Esophagus muscularis mucosa (tissue), 4 donors: ENCODE measurements at places on chromosomes 7 and 10.

DNA sequence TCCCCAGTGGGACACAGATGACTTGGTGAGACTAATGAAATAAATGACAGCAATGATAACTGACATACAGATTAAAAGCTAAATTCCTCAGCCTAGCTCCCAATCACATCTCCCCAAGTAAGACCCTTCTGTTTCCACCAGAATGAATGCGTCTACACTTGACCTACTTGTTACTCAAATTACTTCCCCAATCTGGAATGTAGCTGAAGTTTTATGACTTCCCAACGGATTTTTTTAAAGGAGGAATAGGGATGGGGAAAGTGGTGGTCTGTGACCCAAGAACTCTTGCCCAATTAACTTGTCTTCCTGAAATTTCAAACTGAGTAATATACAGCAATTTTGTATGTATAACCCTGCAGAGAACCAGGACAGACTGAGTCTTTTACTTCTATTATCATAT is 9.1 kb downstream of the H2AZ2 start:
- H3K4me3 ChIP-seq, result no peak overlapping the region
- H3K27ac ChIP-seq, result no peak overlapping the region
- H3K36me3 ChIP-seq, result peaks cover 76% of the 10 kb centered on the region
- no peak for DNase-seq
- H3K27me3 ChIP-seq, result no peaks in the 10 kb centered on the region

DNA sequence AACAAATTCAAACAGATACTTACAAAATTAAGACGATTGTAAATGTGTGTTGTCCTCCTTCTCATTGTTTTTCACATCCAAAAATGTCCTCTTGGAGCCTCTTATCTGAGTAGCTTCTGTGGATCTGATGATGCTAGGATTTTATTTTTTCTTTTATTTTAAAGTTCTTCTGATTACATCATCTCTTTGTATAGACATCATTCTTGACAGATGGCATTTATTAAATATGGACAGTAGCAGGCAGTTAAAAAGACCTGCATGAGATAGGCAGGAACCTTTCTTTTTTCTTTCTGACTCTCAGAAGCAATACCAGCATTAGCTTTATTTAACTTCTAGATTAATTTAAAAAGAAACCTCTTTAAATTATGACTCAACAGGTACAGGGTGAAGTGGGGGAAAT is at the start of gene RPA3:
Gene RPA3, minus strand, starts transcription at position 116 of the 400 bp plus-strand sequence. CDS start 78,189 bp downstream, outside the sequence.
- no peak for DNase-seq
- no peak within 1 kb of the TSS for H3K27ac ChIP-seq
- no peaks in the 10 kb centered on the region for H3K27me3 ChIP-seq

DNA sequence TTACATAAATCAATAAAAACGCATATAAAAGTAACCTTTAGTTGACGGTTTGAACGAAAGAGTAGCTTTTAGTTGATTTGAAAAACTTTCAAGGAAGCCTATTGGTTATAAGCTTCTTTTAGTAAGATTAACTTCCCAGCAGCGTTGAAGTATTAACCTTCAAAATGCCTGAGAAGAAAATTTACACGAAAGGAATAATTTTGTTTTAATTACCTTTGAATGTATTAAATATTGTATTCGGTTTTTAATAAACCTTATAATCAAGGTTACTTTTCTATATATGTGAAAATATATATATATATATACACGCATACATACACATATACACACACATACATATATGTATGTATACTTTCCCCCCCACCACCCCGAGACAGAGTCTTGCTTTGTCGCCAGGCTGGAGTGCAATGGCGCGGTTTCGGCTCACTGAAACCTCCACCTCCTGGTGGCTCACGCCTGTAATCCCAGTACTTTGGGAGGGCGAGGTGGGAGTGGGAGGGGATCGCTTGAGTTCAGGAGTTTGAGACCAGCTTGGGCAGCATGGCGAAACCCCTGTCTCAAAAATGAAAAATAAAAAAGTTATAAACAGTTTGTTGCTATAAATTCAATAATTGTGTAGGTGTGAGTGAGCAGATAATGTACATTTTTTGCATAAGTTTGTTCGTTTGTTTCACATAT is 57.6 kb upstream of the EZH2 start:
- H3K27ac ChIP-seq, result peak overlapping the region; percentile 88
- H3K27me3 ChIP-seq, result no peaks in the 10 kb centered on the region
- DNase-seq, result no peak
- H3K4me1 ChIP-seq, result peaks cover 5% of the 10 kb centered on the region
- H3K36me3 ChIP-seq, result no peaks in the 10 kb centered on the region
- peak overlapping the region; percentile 85 for H3K4me3 ChIP-seq

DNA sequence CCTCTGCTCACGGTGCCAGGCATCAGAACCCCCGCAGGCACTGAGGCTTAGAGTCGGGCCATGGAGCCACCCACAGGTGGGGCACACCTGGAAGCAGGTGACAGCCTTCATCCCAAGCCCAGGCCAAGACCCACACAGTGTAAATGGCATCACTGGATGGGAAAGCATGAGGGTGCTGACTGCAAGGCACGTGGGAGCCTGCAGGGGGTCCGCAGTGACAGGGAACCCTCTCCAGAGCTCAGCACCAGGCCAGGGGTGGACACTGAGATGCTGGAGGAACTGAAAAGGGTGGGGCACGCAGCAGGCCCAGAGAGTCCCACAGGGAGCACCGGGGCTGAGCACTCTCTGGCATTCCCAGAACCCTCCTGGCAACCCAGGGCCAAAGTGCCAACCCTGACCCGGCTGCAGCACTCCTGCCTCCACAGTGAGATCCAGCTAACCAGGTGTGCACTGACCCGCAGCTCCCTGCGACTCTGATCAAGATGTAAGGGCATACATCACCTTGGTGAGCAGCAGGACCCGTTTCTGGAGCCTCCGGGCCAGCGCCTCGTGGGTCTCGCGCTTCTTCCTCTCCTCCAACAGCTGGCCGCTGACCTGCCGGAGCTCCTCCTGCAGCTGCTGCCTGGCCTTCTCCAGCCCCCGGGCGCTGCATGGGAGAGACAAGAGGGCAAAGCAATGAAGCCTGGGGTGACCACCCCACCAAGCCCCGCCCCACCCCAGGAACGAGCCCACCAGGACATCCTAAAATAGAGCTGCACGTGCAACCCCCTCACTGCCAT is 163.9 kb downstream of the MAD1L1 start:
- no peak overlapping the region for H3K4me3 ChIP-seq
- peaks cover 42% of the 10 kb centered on the region for H3K36me3 ChIP-seq
- no peak overlapping the region for H3K27ac ChIP-seq

DNA sequence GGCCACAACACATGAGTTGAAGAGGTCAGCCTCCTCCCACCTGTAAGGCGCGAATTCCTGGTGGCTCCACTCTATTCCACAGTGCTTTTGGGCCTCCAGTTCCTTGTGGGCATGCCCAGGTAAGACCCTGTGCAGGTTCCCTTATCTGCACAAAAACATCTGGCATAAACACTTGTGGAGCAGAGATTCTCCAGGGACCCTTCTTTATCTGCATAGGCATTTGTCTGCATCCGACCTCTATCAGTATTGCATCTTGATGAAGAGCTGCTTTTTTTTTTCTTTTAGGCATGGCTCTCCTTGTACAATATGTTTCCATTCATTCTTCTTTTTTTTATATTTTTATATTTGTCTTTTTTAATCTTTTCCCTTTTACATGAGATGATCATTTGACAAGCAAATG is 58.4 kb downstream of the ANKMY2 start:
- H3K36me3 ChIP-seq, result no peaks in the 10 kb centered on the region
- H3K27ac ChIP-seq, result no peak overlapping the region
- H3K27me3 ChIP-seq, result no peaks in the 10 kb centered on the region
- H3K4me1 ChIP-seq, result no peaks in the 10 kb centered on the region
- no peak for DNase-seq
